ENCODE measurements at places on chromosomes 13 and 19.

DNA sequence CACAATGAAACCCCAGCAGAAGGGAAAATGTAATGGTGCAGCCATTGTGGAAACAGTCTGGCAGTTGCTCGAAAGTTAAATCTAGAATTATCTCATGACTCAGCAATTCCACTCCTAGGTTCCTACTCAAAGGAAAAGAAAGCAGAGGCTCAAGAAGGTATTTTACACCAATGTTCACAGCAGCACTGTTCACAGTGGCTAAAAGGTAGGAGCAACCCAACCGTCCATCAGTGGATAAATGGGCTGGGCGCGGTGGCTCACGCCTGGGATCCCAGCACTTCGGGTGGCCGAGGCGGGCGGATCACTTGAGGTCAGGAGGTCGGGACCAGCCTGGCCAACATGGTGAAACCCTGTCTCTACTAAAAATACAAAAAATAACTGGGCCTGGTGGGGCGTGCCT lies 25.9 kb downstream of the ZFR2 start:
- no peak for DNase-seq

DNA sequence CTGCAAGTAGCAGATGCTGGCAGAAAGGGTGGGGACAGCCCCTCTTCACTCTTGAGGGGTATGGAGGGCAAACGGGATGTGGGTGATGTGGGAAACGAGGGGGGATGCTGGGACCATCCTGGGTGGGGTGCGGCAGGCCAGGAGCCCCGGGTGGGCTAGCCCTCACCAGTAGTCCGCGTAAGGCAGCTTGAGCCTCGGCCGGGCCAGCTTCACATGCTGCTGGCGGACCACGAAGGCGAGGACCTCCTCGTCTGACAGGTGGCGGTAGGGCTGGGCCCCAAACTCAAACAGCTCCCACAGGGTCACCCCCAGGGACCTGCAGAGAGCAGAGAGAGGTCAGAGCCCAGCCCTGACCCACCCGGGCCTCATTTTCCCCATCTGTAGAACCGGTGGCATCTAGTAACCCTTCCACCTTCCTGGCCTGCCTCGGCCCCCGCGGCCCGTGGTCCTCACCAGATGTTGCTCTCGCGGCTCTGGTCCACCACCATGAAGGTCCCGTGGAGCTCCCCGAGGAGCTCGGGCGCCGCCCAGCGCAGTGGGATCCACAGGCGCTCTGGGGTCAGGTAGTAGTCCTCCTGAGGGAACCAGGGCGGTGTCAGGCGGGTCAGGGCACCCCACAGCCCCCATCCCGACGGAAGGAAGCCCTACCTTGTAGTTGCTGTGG lies 10.7 kb downstream of the LMTK3 start:
- no peak for DNase-seq

GRCh38 chr13:113856716-113857065 lies 7.2 kb downstream of the GAS6 start:
- DNase-seq: no peak

DNA sequence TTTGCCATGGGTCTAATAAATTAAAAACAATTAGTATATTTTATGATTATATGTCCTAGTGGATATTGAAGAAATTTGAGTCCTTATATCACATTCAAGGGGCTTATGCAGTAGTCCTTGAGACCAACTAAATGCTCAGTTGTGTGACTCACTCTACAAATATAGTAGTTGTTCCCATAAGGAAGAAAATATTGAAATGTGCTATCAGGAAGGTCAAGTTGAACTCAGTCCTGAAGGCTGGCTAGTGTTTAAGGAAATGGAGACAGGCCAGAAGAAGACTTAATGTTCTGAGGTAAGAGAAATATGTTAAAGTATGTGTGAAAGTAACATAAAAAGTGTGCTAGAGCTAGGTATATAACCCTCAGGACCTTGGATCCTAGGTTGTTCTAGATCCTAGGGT lies 766.1 kb upstream of the GPC6 start:
- DNase-seq: no peak

DNA sequence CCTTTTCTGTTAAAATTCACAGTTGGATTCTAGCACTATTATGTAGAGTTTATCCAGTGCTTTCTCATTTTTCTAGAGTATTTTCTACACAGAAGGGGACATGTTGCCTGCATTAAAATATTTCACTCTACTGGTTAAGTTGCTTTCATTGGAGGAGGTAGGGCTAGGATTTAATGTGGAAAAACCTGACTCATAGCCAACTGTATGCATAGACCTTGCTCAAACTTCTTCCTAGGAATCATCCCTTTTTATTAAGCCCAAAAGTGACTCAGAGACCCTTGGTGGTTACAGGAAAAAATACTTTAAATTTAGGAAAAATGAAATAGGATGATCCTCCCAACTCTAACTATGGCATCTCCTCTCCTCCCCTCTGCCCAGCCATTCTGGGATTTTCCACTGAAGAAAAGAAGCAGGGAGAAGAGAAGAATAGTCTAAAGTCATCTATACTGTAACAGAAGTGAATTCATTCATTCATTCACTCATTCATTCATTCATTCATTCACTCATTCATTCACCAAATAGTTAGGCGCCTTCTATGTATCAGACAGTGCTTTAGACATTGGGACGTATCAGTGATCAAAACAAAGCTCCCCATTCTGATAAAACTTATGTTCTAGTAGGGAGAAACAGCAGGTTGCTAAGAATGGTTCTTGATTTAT lies 109.0 kb upstream of the HTR2A start:
- DNase-seq: no peak

DNA sequence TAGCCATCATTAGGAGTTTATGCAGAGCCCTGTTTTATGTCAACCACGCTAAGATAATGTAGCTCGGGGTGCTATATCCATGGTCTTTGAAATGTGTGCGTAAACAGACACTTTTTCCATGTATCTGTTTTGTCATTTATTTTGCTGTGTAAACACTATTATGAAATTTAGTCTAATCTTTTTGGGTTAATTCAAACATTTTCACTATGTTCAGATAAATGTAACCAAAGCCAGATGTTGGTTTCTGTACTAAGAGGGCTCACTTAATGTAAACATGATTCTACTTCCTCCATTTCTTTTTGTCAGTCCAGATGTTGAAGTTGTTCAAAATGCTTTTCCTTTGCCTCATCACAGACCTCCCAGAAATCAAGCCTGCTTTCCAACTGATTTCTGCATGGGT lies 499.5 kb upstream of the GPC6 start:
- DNase-seq: no peak

DNA sequence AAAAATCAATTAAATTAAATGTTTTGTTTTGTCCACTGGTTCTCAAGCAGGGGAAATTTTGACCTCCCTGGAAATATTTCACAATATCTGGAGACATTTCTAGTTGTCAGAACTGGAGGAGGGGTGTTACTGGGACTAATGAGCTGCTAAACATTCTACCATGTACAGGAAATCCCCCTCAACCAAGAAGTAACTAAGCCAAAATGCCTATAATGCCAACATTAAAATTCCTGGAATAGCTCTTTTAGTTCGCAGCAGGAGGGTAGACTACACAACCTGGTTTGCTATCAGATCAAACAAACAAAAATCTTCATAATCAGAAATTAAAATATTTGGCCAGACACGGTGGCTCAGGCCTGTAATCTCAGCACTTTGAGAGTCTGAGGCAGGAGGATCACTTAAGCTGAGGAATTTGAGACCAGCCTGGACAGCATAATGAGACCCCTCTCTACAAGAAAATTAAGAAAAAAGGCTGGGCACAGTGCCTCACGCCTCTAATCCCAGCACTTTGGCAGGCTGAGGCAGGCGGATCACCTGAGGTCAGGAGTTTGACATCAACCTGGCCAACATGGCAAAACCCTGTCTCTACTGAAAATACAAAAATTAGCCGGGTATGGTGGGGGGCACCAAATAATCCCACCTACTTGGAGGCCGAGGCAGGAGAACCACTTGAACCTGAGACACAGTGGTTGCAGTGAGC lies 13.7 kb upstream of the SMARCA4 start:
- DNase-seq: no peak

DNA sequence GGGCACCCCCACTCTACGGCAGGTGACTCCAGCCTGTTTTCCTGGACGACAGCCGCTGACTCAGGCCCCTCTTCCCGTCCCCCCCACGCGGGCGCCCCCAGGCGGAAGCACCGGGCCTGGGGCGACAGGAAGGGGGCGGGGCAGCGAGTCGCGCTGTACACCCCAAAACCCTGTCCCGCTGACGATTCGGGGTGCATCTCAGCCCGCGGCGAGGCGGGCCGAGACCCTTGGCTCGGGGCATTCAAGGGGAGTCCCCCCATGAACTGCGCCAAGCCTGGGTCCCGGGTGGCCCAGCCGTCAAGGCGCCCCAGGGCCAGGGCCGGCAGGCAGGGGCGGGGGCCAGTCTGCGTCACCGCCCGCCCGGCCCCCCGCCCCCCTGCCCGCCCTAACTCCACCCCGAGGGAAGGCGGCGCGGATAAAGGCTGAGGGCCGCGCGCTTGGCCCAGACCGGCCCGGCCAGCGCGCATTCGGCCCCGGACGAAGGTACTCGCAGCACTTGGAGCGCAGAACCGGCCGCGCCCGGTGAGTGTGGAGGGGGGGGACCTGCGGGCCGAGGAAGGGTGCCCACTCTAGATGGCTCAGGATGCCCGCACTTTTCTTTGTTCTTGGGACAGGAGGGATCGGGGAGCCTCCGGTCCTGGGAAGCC lies at the start of gene MIDN:
MIDN (plus strand) TSS at position 445 of the 647 bp plus-strand sequence. CDS start 1,714 bp downstream, outside the sequence.
- DNase-seq: peak; percentile 95

DNA sequence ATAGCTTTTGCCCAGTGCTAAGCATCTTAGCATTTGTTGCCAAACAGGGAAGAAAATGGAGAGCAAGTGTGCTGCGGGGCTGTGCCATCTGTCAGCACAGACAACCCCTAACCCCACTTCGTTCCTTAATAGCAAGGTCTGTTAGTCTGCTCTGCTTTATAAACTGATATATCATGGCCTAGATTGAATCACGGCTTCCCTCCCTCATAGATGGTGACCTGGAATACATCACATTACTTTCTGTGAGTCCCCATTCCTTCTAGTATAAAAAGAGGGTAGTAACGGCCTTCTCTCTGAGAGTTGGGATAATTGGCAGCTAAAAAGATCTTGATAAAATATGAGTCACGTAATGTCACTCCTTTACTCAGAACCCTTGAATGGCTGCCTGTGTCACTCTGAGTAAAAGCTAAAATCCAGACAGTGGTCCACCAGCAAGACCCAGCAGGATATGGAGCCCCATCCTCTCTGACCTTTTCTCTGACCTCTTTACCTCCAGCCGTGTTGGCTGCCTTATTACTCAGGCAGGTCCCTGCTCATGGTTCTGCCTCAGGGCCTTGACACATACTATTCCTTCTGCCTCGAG lies 151.7 kb downstream of the DLEU7 start:
- peak; percentile 33 for DNase-seq

- no peak for DNase-seq
These were observed 122.3 kb upstream of the GPC6 start for GRCh38 chr13:93104270-93104669.

GRCh38 chr13:40052954-40053353 lies 397.5 kb downstream of the COG6 start:
- no peak for DNase-seq

- DNase-seq: no peak
These were observed 20.9 kb downstream of the CAPS start for GRCh38 chr19:5934774-5935472.

- DNase-seq: no peak
These were observed 870.1 kb downstream of the PCDH9 start for GRCh38 chr13:66359910-66360552.

DNA sequence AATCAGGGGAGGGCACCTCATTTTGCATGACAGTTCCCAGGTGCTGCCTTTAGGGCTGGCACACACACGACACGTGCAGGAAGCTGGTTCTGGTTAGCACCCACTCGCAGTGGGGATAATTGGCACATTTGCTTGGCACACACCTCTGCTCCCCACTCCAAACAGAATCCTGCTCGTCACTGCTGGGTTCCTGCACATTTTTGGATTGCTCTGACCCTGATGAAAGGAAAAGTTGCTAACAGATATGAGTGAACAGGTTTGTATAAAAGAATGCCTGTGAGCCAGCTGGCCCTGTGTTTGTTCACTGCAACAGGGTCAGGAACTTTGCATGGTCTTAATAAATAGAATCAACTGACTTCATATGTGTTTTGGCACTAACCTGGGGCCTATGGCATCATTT lies 1500.4 kb downstream of the EFNB2 start:
- DNase-seq: no peak

- DNase-seq: peak; percentile 81
These were observed at the start of gene PHLDB3 for GRCh38 chr19:43504426-43505185. Gene PHLDB3, minus strand, starts transcription at chr19:43504746. Its CDS starts 628 bp downstream, at chr19:43504118.

DNA sequence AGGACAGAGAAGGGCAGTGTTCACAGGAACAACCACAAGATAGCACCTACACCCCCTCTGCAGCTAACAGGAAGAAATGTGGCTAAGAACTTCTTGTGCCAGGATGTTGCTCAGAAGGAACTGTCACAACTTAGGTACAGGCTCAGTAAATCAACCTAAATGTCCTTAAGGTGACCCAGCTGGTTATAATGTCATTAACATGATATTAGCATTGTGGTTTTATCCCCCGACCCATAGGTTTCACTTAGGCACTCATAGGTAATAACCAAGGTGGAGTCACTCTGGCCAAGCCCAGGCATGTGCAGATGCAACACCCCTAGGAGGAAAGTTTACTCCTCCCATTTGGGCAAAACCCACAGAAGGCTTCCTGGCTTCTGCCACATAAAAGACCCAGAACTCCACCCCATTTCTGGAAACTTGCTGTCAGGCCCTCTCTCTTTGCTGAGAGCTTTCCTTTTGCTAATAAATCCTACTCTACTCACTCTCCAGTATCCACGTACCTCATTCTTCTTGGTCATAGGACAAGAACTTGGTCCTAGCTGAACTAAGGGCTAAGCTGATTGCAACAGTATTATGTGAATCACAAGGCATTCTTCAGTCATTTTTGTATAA lies 951.3 kb downstream of the SLITRK5 start:
- DNase-seq: no peak

DNA sequence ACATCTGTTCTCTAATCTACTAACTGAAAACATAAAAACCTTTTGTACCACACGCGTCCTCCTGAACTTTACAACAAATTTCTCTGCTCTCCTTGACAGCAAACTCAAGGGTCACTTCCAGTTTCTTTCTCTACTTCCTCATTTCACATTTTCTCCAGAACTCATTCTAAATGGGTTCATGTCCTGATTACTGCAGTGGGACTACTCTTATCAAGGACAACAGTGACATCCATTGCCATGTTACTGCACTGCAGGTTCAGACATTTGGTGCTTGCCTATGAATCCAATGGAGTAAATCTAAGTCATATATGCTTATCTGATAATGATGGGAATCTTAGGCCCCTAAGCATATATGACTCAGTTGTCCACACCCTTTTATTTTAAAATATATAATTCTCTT lies 35.3 kb downstream of the FPR3 start:
- DNase-seq: no peak

GRCh38 chr13:71242201-71242600 lies 624.8 kb downstream of the DACH1 start:
- no peak for DNase-seq

DNA sequence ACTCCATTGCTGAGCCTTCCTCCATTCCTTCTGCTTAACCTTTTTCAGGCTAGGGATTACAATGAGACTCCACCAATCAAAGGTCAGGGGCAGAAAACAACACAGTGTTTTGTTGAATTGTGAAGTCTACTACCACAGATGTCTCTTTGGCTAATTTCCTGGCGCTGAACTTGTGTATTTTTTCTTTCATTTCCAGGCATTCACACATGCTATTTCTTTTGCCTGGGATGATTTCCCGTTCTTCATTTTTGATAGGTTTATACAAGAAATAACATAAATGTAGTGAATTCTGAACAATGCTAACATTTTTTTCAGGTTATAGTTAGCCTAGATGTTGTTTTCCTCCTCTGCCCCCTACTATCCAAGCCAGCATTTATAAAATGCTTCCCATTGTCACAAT lies 64.3 kb downstream of the OLFM4 start:
- no peak for DNase-seq

GRCh38 chr13:46473806-46474205 lies 79.2 kb upstream of the LRCH1 start:
- no peak for DNase-seq

GRCh38 chr13:43431841-43432240 lies 354.9 kb downstream of the ENOX1 start:
- DNase-seq: no peak
